CD4-positive, alpha-beta T cell treated with Interferon gamma for 1 hour (primary cell): ENCODE measurements at places on chromosomes 5 and 9.

GRCh38 chr5:114898602-114899001 is 271.1 kb downstream of the TRIM36 start:
- no peak for DNase-seq

GRCh38 chr9:93699650-93700049 is 123.3 kb downstream of the PHF2 start:
- DNase-seq, result no peak

GRCh38 chr9:93902051-93902779 is 52.9 kb downstream of the BARX1 start:
- no peak for DNase-seq

- DNase-seq, result no peak
These were observed 16.4 kb downstream of the SLC12A2 start for GRCh38 chr5:128099944-128100343.

DNA sequence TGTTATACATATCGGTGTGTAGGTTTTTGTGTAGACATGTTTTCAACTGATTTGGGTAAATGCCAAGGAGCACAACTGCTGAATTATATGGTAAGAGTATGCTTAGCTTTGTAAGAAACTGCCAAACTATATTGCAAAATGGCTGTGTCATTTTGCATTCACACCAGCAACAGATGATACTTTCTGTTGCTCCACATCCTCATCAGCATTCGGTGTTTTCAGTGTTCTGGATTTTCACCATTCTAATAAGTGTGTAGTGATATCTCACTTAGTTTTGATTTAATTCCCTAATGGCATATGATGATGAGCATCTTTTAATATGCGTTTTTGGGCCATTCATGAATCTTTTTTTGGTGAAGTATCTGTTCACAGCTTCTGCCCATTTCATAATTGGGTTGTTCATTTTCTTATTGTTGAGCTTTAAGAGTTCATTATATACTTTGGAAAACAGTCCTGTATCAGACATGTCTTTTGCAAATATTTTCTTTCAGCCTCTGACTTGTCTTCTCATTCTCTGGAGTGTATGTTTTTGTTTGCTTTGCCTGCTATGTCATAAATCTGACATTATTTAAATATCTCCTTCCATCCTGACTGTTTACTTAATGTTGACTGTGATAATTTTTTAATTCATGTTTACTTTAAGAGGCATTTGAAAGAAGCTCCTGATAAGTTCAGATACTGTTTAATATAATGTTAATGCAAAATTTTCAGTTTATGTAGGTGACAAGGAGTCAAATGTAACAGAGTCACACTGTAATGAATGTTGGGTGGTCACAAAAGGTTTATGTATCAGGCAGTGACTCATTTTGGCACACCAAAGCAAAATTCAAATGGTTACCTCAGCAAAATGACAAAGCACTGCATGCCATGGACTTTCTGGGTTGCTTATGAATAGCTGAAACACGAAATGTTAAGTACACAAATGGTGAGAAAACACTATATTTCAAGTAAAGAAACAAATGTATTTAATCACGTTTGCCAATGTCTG is 181.1 kb upstream of the DAB2 start:
- no peak for DNase-seq

- no peak for DNase-seq
These were observed 100.7 kb downstream of the CWC27 start for GRCh38 chr5:64869419-64869818.

GRCh38 chr5:163914910-163915309 is 409.5 kb downstream of the MAT2B start:
- peak; percentile 86 for DNase-seq

DNA sequence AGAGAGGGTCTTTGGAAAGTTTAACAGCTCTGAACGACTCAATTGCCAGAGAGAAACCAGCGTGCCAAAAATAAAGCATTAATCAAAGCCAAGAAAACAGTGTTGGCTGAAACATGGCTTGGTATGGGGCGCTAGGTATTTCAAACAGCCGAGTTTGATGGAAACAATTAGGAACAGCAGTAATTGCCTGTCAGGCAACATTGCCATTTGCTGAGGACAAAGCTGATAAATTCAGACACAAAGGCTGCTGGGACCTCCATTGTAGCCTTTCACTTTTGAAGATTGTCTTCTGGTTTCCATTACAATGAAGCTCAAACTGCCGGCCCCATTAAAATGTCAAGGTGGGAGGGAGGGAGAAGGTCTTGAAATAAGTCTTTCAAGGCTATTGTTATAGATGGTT is 125.4 kb upstream of the SPDL1 start:
- no peak for DNase-seq

DNA sequence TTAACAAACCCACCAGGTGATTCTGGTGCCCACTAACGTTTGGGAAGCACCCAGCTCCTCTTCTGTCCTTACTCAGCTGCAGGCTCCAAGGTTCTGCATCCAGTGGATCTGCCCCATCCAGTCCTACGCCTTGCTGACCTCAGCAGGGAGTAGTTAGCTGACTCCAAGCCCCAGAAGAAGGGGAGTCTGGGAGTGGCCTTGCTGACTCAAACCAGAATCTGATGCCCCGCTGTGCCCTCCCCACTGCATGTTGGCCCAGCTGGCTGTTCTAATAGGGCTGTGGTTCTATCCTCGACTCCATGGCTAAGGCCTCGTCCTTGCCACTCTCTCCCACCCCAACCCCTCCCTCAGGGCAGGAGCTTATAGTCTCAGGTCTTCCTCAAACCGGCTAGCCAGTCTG is 136.3 kb downstream of the TTLL11 start:
- no peak for DNase-seq

- DNase-seq, result no peak
These were observed 32.6 kb downstream of the SPATA31D1 start for GRCh38 chr9:82021198-82021597.

GRCh38 chr5:126046846-126047571 is 376.2 kb upstream of the GRAMD2B start:
- no peak for DNase-seq

- DNase-seq, result no peak
These were observed 177.6 kb downstream of the DIRAS2 start for GRCh38 chr9:90464978-90465377.

DNA sequence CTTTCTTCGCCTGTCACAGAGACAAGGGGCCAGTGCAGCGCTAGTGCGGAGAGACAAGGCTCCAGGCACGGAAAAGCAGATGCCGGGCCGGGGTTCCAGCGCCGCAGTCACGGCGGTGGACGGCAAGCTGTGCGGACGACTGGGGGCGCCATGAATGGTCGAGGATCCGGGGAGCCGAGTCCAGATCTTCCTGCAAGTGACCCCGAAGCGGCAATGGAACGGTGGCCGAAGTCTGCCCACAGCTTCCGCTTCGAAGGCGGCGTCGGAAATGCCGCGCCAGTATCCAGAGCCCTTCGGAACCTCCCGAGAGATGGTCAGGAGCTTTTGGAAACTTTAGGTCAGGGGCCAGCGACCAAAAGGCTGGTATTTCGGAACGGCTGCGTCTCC is 601 bp upstream of the FAF2 start:
- peak; percentile 2 for DNase-seq

DNA sequence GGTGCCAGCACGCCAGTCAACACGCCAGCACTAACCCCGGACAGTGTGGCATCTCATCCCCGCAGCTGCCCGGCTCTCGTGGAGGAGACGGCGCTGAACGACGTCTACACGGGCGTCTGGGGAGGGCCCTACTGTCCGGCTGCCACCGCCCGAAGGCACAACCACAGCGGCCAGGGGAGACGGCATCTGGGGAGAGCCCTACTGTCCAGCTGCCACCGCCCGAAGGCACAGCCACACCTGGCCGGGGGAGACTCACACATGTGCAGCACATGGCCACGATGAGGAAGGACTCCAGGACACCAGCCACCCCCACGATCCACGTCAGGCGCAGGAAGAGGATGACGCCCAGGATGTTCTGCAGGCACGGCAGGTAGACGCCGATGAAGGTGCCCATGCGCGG is 23.1 kb downstream of the SLC12A7 start:
- no peak for DNase-seq

DNA sequence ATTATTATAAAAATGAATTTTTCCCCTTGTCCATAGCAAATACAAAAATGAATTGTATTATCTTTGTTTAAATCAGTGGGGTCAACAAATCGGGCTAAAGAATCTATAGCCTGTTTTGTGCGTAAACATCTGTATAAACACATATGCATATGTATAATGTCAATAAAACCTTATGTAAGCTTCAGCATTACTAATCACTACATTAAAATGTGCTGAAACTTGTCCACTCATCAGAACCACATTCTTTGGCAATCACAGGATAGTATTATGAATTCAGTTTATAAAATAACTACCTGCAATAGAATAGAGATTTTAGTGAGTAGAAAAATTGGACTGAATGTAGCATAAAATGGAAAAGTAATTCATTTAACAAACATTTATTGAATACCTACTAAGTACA is 30.6 kb downstream of the RGMB start:
- DNase-seq, result no peak

GRCh38 chr9:134852906-134853654 is 27.5 kb upstream of the FCN2 start:
- no peak for DNase-seq

GRCh38 chr5:126535856-126536545 is 59.0 kb downstream of the ALDH7A1 start:
- DNase-seq, result no peak

DNA sequence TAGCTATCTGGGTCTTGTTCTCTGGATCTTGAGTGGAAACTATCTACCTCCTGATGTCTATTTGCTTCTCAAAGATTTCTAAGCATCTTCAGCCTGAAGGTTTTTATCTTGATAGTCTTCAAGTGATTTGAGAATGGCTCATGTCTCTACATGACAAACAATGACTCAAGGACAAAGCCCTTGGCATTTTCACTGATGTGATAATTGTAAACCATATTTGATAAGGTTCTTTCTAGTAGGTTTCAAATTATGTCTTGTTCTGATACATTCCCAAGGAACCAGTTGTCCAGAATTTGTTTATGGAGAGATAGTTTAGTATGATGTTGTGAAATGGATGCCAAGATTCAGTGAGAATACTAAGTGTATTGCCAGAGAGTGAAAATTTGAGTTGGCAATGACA is 1079.3 kb upstream of the CDH9 start:
- no peak for DNase-seq

DNA sequence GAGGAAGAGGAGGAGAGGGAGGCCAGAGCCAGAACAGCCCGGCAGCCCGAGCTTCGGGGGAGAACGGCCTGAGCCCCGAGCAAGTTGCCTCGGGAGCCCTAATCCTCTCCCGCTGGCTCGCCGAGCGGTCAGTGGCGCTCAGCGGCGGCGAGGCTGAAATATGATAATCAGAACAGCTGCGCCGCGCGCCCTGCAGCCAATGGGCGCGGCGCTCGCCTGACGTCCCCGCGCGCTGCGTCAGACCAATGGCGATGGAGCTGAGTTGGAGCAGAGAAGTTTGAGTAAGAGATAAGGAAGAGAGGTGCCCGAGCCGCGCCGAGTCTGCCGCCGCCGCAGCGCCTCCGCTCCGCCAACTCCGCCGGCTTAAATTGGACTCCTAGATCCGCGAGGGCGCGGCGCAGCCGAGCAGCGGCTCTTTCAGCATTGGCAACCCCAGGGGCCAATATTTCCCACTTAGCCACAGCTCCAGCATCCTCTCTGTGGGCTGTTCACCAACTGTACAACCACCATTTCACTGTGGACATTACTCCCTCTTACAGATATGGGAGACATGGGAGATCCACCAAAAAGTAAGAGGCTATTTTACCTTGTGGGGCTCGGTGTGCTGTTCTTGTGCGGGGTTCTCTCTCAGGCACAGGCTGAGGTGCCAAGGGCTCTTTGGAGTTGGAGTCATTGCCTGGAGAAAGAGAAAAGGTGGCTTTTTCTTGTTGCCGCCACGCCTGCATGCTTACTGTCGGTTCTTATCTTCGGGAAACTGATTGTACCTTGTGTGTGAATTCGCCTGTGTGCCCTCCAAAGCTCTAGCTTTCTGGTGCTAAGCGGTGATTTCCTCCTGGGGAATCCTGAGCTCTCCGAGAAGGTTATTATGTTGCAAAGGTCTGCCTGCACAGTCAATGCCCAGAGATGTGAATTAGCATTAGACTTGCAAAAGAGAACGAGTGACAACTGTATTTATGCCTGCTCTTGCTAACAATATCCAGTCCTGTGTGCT is at the start of gene ISL1:
Gene ISL1 (plus strand): TSS at position 318 of the 991 bp plus-strand sequence. CDS start 224 bp downstream, at position 542.
- DNase-seq, result no peak

DNA sequence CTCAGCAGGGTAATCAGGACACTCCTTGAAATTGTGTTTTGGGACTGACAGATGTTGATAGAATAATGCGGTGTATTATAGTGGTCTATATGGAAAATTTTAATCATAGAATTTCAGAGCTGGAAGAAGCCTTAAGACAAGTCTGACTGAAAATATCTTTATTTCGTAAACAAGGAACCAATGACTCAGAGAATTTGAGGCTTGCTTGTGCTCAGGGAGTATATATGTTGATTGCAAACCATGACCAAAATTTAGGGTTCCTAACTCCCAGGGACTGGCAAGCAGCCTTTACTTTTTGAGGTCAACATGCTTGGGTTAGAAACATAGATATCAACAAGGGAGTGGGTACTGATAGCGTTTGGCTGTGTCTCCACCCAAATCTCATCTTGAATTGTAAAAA is 287.2 kb downstream of the CD180 start:
- no peak for DNase-seq

- no peak for DNase-seq
These were observed 62.3 kb downstream of the PRDM6 start for GRCh38 chr5:123151227-123151909.

DNA sequence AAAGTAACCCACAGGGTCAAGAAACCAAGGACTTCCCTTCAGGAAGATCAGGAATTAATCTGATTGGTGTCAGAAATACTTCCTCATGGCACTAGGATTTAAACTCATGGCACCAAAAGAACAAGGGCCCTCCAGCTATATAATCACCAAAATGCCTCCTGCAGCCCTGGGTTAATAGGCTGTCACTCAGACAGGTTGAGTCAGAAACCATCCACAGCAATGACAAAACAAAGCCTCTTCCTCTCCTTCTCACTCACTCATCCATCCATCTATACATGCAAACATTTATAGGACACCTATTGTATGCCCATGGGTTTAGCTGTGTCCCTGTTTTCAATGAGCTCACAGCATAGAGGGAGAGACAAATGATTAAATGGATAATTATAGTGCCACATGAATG is 62.5 kb upstream of the SPOCK1 start:
- no peak for DNase-seq

DNA sequence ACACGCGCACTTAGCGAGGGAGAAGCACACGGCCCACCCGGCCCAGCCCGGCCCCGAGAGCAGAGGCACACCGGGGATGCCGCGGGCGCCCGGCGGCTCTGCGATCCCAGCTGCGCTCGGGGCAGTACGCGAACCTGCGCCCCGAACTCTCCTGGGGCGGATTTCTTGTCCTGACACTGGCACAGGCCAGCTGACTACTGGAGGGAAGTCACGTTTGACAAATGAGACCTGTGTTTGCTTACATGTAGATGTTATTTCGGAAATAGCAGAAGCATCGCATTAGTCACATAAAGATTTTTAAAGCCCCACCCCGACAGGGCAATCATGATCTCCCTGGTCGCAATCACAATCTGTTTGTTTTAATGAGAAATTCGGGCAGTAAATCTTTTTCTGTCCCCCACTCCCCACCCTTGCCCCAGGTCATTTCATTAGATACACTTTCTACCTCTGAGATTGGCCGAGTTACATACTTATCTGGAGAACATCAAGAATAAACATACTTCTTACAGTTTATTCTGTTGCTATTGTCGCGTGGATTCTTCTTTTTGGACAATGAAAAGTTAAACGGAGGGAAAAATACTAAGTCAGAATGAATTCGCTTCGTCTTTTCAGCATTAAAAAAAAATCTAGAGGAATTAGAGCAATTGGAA is 518.9 kb downstream of the CTNND2 start:
- no peak for DNase-seq

- peak; percentile 85 for DNase-seq
These were observed 1.5 kb downstream of the RNF145 start for GRCh38 chr5:159207686-159208513.
